ENCODE measurements at places on chromosomes 7 and 10.

GRCh38 chr10:104641937-104642657 is 1.0 kb downstream of the SORCS3 start:
- DNase-seq: no peak

DNA sequence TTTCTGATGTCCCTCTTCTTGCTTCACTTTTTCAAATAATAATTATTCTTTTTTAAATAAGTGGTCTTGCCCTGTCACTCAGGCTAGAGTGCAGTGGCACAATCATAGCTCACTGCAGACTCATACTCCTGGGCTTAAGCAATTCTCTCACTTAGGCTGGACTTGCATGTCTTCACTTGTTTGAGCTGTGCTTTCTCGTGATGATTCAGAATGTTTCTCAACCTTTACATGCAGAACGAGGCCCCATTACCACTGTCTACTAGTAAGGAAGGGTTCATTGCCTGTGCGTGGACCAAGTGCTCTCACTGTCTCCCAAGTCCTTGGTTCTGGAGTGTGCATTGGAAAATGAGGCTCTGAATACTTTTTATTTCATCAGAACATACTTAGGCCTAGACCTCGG is 468.6 kb upstream of the COBL start:
- DNase-seq: no peak

DNA sequence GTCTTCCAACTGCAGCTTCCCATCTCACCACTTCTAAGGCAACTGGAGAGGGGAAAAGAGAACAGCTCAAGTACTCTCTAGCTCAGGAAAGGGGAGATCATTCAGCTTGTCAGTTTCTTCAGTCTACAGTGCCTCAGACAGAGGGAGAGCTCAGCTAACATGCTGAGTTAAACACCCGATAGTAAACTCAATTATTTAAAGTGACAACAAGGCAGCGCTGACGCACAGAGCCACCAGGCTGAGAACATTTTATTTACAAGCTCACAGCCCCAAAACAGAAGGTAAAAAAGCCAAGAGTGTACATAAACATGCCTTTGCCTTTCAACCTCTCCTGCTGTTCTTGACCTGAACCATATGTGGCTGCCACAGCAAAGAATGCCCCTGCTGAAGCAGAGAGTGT is 10.1 kb upstream of the CUZD1 start:
- no peak for DNase-seq

DNA sequence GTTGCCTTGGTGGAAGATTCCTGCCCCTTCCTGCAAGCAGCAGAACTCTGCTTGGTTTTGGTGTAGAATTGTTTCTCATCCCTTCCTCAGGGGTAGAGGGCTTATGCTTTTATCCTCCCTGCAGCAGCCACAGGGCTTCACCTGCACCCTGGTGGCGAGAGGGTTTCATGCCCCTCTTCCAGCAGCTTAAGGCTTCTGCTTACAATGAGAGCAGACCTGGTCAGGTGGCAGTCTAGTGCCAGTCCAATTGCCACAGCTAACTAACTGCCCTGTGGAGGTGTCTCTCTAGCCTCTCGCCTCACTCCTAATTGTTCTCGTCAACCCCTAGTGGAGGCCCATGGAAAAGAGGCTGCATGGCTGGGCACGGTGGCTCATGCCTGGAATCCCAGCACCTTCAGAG is 19.3 kb downstream of the ACBD7 start:
- DNase-seq: no peak

GRCh38 chr10:24448351-24448999 is 239.5 kb downstream of the KIAA1217 start:
- DNase-seq: no peak

GRCh38 chr10:105797234-105797890 is 1156.3 kb downstream of the SORCS3 start:
- no peak for DNase-seq

GRCh38 chr10:104259456-104259855 is 4.8 kb downstream of the GSTO1 start:
- no peak for DNase-seq

DNA sequence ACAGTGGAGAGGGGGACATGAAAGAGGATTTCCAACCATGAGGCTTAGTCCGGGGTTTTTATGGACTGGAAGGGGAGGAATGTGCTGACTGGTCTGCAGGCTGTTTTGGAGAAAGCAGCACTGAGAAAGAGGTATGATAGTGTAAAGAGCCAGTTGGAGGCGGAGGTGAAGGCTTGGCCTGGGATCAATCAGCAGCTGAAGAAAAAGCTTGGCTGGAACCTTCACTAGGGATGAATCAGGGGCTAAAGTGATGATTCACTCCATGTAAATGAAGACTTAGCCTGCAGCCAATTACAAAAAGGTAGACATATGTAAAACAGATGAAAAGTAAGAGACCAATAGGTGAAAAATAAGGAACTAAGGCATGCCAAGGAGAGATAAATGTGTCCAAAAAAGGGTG is 1382.6 kb downstream of the GATA3 start:
- DNase-seq: no peak

DNA sequence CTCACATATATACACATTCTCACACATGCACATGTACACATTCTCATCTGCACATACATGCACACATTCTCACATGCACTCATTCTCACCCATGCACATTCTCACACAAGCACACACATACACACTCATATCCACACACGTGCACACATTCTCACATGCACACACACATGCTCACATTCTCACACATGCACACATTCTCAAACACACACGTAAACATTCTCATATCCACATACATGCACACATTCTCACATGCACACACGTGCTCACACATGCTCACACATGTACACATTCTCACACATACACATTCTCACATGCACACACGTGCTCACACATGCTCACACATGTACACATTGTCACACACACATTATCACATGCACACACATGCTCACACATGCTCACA is 260.6 kb downstream of the PTPRN2 start:
- DNase-seq: no peak

DNA sequence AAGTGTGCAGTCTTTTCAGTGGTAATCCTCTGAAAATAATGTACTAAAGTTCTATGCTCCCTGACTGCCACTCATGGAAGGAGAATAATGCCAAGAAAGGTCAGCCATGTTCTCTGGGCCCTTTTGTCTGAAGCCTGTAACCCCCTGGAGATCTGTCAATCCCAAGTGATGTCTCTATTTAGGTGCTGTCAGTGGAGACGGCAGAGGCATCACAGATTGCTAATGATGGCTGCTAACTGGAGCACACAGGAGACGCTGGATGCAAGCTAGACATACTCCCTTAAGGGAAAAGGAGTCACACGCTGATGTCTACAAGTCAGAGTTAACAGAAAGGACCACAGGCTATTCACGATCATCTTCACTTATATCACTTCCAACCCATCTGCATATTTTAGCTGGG is 118.8 kb downstream of the RSU1 start:
- no peak for DNase-seq

- DNase-seq: no peak
These were observed 288.2 kb downstream of the TWIST1 start for GRCh38 chr7:18828994-18829857.

DNA sequence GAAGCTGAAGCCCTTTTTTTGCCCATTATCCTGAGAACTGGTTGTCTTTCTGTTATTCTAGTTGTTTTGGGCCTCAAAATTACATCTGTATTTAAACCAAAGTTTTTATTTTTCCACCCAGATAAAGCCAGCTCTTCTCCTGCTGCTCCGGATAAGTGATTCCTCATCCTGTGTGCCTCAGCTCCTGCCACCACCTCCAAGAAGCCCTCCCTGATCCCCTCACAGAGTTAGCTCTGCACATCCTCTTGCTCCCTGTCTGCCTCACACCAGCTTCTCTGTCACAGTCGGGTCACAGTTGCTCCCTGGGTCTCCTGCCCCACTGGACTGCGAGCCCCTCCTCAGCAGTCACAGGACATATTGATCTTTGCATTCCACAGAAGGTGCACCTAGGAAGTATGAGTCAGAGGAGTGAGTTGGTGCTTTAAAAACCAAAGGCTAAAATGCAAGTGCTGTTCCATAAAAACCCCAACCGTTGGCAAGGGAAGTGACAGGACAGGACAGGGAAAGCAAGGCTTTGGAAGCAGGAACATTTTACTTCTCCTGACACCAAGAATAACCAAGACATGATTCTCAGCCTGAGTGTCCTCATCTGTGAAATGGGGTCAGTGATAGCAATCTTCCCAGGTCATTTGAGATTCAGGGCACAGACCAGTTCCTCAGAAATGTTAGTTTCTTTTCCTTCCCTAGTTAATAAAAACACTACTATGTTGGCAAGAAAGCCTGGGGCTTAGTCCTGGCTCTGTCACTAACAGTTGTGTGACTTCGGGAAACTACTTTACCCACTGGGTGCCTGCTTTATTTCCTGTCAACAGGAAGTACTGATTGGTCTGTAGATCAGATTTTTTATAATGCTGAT is 36.5 kb upstream of the EEPD1 start:
- DNase-seq: no peak

DNA sequence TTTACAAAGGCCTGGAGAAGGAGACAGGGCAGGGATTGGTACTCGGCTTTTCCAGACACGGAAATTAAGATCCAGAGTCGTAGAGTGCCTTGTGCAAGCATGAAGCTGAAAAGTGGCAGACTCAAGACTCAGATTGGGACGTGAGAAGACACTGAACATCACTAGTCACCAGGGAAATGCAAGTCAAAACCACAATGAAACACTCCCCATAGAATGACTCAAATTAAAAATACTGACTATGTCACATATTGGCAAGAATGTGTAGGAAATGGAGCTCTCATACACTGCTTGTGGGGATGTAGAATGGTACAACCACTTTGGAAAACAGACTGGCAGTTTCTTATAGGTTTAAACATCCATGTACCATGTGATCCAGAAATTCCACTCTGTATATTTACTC is 472.0 kb downstream of the RPS24 start:
- no peak for DNase-seq

DNA sequence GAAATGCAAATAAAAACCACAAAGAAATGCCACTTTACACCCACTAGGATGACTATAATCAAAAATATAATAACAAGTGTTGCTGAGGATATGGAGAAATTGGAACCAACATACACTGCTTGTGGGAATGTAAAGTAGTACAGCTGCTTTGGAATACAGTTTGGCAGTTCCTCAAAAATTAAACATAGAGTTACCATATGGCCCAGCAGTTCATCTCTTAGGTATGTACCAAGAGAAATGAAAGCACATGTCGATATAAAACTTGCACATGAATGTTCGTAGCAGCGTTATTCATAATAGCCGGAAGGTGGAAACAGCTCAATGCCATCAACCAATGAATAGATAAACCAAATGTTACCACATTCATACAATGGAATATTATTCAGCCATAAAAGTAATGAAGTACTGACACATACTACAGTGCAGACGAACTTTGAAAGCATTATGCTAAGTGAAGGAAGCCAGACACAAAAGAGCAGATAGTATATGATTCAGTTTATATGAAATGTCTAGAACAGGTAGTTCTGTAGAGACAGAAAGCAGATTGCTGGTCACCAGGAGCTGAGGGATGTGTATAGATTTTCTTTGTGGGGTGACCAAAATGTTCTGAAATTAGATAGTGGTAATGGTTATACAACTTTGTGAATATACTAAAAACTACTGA is 12.4 kb downstream of the BCAP29 start:
- no peak for DNase-seq

- no peak for DNase-seq
These were observed 86.9 kb downstream of the CARD11 start for GRCh38 chr7:2956526-2957368.

GRCh38 chr7:127618042-127618441 is at the start of gene PAX4:
TSS of gene PAX4 (minus strand) at chr7:127618142. CDS start at chr7:127615928, 2,214 bp downstream.
- DNase-seq: no peak

DNA sequence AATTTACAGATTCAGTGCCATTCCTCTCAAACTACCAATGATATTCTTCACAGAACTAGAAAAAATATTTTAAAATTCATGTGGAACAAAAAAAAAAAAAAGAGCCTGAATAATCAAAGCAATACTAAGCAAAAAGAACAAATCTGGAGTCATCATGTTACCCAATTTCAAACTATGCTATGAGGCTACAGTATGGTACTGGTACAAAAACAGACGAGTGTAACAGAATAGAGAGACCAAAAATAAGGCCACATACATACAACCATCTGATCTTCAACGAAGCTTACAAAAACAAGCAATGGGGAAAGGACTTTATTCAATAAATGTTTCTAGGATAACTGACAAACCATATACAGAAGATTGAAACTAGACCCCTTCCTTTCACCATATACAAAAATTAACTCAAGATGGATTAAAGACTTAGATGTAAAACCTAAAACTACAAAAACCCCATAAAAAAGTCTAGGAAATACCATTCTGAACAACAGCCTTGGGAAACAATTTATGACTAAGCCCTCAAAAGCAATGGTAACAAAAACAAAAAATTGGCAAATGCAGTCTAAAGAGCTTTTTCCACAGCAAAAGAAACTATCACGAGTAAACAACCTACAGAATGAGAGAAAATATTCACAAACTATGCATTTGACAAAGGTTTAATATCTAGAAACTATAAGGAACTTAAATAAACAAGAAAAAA is 207.7 kb downstream of the PTN start:
- no peak for DNase-seq

DNA sequence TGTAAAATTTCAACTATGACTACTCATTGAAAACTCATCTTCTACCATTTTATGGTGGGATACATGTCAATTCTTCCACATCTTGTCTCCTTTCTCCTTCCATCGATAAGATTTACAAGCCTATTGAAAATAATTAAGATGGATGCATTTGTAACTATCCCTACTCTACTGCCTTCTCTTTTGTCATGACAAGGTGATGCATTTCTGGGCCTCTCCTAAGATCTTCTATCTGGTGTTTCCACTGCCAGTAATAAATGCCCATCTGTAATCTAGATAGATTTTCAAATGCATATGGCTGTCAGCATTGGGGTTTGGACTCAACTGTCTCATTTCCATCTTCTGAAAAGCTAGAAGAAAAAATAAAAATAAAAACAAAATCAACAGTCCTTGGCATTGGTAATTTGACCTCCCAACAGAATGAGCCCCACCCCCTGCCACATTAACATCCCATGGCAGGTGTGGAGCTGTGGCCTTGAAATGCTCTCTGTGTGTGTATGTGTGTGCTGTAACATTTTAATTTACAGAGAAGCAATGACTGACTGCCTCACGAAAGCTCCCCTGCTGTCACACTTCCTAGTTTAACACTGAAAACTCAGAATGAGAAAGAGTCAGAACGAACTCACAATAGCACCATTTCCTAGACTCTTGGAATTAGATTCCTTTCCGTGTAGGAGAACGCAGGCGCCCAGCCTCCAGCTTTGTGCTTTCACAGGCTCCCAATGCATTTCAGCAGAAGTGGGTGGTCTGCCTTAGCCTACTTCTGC is 74.2 kb downstream of the RHOBTB1 start:
- DNase-seq: no peak

DNA sequence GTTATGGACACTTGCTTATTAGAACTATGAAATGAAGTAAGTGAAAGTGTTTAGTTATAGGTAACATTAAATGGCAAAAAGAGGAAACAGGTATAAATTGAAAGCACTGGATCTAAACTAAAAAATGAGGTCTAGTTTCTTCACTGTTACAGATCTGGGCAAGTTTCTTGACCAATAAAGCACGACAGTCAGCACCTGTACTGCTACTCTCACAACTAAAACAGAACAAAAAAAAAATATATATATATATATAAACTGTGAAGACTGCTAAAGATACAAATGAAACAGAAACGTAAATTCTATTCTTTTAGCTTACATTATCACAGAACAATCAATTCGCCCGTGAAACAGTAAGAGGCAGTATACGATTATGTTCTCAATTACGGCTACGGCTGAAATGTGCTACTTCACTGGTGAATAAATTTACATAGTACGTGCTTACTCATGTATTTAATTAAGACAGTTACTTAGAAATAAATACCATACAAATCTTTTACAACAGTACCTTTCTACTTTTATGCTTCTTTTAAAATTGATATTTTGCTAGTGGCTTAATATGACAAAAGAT is 4.2 kb downstream of the AHR start:
- no peak for DNase-seq

- DNase-seq: no peak
These were observed 89.4 kb upstream of the MYL10 start for GRCh38 chr7:101718363-101719122.

All from stimulated activated CD4-positive, alpha-beta T cell treated with anti-CD3 and anti-CD28 coated beads, Interleukin-15, amount 100 ng/mL, for 1 hour (primary cell).